ENCODE measurements at places on chromosomes 11 and 22.

- DNase-seq, result no peak
Observed at GRCh38 chr22:40665312-40665711, 14.0 kb upstream of the MCHR1 start.

GRCh38 chr22:19043121-19044085 is 78.8 kb downstream of the DGCR2 start:
- no peak for DNase-seq

DNA sequence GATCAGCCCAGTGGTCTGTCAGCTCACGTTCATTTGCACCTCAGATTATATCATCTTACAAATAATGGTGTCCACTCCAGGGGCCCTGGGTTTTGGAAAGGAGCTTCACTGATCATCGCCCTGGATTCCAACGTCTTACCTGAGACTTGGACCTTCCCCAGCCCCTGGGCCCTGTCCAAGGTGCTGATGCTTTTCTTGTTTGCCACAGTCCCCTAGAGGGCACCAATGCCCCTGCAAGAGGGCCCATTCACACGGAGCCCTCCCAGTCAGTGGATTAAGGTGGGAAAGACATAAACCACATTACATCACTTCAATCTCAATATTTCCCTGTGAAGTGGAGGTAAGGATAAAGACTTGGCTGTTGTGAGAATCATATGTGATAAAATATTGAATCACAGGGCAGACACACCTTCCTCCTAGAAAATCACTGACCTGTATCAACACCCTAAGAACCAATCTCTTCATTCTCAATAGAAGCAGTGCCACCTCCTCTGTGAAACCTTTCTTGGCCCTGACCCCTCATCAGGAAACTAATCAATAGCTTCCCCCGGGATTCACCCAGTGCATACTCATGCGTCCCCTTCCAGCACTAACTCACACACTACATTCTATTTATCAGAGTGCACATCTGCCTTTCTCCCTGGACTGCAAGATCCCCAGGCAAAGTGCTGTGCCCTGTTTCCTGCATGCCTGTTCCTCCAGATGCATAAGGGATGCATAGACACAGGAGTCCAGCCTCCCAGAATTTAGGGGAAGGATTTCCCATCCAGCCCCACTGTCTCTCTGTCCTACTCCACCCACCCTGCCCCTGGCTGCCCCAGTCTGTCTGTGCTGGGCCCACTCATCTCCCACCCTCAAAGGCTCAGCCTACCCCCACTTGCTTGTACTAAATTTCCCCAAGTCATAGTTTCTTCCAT is 167.0 kb downstream of the BUD13 start:
- DNase-seq, result peak; percentile 5

DNA sequence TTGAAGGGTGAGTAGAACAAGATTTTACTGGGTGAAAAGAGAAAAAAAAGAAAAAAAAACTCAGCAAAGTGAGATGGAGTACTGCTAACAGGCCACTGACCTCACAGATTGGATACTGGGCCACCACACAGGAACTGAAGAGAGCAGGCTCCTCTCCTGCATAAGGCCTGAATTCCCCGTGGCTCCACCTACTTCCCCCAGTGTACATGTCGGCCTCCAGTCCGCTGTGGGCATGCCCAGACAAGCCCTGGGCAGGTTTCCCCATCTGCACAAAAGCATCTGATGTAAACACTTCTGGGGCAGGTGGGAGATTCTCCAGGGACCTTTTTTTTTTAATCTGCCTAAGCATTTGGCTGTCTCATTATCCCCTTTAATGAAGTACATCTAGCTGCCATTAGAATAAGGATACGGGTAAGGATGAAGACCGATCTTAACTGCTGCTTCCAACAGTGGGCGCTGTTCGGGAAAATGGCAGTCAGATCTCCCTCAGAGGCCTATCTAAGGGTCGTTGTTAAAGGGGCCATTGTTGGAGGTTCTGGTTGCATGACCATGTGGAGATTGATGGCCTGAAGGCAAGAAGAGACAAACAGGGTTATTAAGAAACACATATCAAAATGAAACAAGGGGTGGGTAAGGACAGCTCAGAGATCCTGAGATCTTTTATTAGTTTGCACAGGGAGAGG is 48.5 kb downstream of the MS4A13 start:
- no peak for DNase-seq

GRCh38 chr11:281486-282161 is 3.4 kb downstream of the NLRP6 start:
- DNase-seq, result no peak

GRCh38 chr11:34134765-34135164 is 29.3 kb downstream of the NAT10 start:
- DNase-seq, result no peak

- no peak for DNase-seq
Observed at GRCh38 chr11:44199816-44200215, 104.3 kb downstream of the EXT2 start.

GRCh38 chr22:42974223-42974622 is 40.7 kb downstream of the PACSIN2 start:
- no peak for DNase-seq

DNA sequence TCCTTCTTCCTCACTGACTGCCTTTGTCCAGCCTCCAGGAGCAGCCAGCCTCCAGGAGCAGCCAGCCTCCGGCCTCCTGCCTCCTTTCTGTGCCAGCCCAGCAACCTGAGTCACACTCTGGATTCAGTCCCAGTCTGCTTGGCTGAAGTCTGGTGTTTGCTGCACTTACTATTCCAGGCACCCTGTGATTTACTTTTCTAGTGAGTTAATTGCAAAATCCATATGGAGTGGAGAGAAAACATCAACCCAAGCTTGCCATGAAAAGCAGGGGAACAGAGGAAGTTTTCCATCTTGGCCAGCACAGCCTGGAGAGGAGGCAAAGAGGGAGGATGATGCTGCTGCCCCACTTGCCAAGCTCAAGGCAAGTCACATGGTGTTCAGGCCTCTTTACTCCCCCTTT is 400.5 kb downstream of the TENM4 start:
- DNase-seq, result no peak

DNA sequence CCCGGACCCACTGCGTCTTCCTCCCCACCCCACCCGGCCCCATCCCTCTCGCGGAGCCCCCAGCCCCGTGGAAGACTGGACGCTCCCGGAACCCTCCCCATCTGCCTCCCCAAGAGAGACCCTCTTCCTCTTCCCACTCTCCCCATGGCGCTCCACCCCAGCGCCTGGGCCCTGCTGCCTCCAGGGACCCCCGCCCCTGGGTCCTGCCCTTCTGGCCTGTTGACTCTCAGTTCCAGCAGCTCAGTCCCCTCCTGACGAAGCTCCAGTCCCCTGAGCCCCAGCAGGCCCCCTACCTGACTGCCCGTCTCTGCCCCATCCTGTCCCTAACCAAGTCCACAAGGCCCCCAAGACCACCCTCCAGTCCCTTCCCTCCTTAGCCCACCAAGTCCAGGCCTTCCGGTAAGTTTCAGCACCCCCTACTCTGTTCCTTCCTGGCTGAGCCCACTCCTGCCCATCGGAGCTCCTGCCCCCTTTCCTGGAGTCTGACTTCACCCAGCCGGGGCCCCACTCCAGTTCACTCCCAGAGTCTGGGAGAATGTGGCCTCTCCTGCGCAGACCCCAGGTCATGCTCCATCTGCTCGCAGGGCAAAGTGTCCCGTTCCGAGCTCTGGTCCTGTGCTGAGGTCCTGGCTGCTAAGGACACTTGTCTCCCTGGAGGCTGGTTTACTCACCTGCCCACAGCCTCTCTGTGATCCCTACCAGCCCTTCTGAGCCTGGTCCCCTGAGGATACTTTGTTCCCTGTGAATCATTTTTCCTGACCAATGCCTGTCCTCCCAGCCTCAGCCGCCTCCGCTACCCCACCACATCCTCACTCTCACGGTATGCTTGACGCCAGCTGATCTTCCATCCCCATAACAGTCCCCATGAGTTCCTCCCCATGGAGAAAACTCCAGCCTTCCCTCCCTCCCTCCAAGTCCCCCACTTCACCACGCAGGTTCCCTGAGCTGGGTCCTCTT is 722 bp downstream of the IFITM10 start:
- peak; percentile 82 for DNase-seq

- DNase-seq, result no peak
Observed at GRCh38 chr11:122600290-122600689, 55.2 kb upstream of the UBASH3B start.

GRCh38 chr22:28411125-28411524 is 268.5 kb downstream of the TTC28 start:
- no peak for DNase-seq

DNA sequence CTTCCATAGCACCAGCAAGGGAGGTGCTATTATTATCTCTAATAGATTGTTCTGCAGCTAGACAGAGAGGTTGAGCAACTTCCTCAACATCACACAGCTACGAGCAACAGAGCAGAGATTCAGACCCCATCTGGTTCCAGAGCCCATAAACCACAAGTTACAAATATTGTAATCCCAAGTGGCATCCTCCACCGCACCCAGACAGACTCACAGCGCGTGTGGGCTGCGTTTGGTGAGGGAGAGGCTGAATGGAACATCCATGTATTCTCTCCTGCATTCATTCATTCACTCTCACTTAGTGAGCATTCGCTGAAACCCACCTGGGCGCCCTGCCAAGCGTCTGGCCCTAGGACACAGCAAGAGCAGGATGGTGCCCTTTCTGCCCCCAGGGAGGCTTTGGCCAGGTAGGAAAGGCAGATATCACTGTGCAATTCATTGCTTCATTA is 33.5 kb downstream of the LIF start:
- peak; percentile 86 for DNase-seq

GRCh38 chr22:48742556-48743343 is 1084.9 kb downstream of the BRD1 start:
- DNase-seq, result no peak

GRCh38 chr11:75426720-75427086 is 6.3 kb downstream of the KLHL35 start:
- DNase-seq, result no peak

- peak; percentile 36 for DNase-seq
Observed at GRCh38 chr11:74138021-74138420, 32.8 kb downstream of the C2CD3 start.

DNA sequence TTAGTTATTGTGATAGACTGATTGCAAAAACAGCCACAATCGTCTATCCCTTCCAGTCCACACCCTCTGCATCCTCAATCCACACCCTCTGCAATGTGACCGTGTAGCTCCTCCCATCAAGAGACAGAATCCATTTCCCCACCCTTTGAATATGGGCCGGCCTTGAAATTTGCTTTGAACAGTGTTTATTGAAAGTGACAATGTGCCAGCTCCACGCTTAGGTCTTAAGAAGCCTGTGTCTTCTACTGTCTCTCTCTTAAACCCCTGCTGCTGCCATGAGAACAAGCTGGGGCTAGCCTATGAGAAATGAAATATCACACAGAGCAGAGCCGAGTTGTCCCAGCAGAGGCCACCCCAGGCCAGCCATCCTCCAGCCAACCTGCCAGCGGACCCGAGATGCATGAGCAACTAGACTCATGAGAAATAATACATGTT is 22.3 kb upstream of the MICAL2 start:
- DNase-seq, result peak; percentile 52

DNA sequence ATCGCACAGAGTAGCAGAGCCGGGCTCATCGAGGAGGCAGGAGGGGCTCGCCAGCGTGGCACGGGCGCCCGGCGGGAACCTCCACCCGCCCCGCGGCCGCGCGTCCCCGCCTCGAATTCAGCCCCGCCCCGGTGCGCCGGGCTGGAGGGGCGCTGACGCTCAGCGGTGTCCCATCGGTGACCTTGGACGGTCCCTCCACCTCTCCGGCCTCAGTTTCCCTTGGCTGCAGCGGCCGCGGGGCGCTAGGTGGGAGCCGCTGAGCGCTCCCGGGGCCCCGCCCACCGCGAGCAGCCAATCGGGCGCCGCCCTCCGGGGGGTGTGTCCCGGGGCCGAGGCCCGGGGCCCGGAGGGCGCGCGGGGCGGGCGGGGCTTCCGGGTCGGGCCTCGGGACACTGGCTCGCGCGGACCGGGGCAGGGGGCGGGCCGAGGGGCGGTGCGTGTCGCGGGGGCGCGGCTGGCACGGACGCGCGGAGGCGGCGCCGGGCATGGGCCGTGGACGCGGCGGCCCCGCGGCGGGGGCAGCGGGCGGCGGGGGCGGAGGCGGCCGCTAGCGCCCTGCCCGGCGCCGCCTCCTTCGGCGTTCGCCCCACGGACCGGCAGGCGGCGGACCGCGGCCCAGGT is at the start of gene PPARA:
Gene PPARA, plus strand, starts transcription at position 493 of the 621 bp plus-strand sequence. CDS start 47,858 bp downstream, outside the sequence.
- DNase-seq, result peak; percentile 45

DNA sequence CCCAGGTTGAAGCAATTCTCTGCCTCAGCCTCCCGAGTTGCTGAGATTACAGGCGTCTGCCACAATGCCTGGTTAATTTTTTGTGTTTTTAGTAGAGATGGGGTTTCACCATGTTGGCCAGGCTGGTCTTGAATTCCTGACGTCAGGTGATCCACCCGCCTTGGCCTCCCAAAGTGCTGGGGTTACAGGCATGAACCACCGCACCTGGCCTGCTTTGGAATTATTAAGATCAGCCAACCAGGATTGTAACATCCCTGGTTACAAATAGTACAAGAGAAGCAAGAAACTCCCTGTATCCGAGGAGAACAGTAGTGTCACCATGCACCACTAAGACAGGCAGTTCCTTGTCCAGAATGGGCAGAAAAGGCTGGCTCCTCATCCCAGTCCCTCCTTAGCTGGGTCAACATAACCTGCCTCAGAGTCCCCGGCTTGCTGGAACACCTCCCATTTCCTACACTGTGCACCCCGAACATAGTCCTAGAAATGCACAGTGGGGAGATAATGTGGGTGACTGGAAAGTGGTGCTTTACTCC is 77.2 kb upstream of the INCENP start:
- DNase-seq, result no peak

- DNase-seq, result peak; percentile 83
Observed at GRCh38 chr11:35235936-35236666, 97.1 kb downstream of the CD44 start.

DNA sequence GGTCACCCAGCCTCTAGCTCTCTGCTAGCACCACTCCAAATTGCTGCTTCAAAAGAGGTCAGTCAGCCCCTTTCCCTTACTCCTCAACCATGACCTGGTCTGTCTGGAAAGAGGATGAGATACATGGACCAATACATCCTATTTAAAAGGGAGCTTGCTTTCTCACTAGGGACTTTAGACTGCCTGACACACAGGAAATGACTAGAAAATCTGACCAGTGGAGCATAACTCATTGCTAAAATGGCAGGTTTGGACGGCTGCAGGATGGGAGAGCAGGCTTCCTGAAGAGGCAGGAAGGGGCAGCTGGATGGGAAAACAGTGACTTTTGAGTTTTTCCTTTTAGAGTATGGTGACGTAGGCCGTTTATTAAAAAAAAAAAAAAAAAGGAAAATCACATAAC is 25.3 kb downstream of the STIM1 start:
- DNase-seq, result peak; percentile 85

DNA sequence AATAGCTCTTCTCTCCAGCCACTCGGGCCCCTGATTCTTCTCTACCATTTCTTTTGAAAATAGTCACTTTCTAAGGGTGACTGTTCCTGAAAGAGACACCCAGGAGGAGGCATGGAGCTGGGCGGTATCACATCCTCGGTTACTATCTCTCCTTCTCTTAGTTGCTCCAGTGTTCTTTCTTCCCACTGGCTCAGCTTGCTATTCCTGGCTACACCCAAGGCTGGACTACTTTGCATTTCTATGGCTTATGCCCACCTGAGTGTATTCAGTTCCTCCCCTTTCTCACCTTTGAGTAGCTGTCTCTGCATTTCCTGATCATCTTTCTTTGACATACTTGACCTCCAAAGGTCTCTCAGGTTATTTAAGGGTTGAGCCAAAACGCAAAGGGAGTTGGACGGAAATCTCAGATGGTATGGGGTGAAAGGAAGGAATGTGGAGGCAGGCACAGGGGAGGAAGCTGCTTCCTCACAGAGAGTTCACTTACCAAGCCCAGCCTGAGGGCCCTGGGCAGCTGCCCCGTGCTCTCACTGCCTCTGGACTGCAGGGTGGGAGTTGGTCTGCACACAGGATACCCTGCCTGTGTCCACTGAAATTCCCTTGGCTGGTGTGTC is 155.7 kb downstream of the SNX19 start:
- no peak for DNase-seq

- peak; percentile 35 for DNase-seq
Observed at GRCh38 chr11:119130662-119131061, 9.3 kb downstream of the HINFP start.

Measured in RCC 7860 (cell line).